Neural crest cell (in vitro differentiated cells): ENCODE measurements at places on chromosomes 16 and 17.
A peak's percentile ranks its signal among the peaks of the same experiment; 100 is the strongest.

- DNase-seq: no peak
- no peak overlapping the region for H3K4me3 ChIP-seq
- no peak overlapping the region for H3K27ac ChIP-seq
- H3K36me3 ChIP-seq: no peaks in the 10 kb centered on the region
Measured at GRCh38 chr17:70059071-70059470, 16.0 kb upstream of the KCNJ16 start.

- no peaks in the 10 kb centered on the region for H3K36me3 ChIP-seq
- DNase-seq: no peak
- no peak overlapping the region for H3K4me3 ChIP-seq
- no peak overlapping the region for H3K27ac ChIP-seq
- H3K4me1 ChIP-seq: no peaks in the 10 kb centered on the region
- peaks cover 19% of the 10 kb centered on the region for H3K27me3 ChIP-seq
Measured at GRCh38 chr16:27792486-27793248, 242.7 kb downstream of the KATNIP start.

DNA sequence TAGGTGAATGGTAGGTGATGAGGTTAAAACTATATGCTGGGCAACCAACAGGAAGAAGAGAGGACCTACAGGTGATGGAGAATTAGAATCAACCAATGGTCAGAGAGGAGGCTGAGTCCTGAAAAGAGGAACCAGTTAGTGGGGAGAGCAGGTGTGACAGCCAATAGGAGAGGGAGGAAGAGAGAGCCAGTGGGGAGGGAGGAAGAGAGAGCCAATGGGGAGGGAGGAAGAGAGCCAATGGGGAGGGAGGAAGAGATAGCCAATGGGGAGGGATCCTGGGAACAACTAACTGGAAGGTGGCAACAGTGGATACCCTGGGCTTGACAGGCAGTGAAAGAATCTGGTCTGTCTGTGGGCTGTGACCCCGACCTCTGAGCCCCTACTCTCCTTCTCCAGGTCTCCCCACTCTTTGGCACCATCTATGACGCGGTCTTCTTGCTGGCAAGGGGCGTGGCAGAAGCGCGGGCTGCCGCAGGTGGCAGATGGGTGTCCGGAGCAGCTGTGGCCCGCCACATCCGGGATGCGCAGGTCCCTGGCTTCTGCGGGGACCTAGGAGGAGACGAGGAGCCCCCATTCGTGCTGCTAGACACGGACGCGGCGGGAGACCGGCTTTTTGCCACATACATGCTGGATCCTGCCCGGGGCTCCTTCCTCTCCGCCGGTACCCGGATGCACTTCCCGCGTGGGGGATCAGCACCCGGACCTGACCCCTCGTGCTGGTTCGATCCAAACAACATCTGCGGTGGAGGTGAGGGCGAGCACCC lies 3.7 kb downstream of the GUCY2D start:
- H3K36me3 ChIP-seq: no peaks in the 10 kb centered on the region
- H3K27me3 ChIP-seq: peaks cover 22% of the 10 kb centered on the region
- no peaks in the 10 kb centered on the region for H3K4me1 ChIP-seq
- H3K4me3 ChIP-seq: no peak overlapping the region

DNA sequence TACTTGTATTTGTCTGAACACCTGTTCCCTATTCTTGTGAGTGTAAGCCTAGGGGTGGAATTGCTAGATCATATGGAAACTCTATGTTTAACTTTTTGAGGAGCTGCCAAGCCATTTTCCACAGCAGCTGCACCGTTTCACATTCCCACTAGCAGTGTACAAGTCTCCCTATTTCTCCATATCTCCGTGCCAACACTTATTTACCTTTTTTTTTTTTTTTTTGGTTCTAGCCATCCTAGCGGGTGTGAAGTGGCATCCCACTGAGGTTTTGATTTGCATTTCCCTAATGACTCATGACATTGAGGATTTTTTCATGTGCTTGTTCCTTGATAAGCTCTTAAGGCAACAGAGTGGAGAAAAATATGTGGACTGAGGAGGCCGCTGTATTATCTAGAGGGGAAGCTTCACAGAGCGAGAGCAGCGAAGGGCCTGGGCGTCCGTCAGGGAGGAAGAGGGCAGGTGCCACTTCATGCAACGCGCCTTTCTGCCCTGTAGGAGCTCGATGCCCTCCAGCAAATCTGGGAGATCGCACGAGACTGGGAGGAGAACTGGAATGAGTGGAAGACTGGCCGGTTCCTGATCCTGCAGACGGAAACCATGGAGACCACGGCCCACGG lies 50.0 kb downstream of the DNAH2 start:
- no peak overlapping the region for H3K4me3 ChIP-seq
- H3K36me3 ChIP-seq: no peaks in the 10 kb centered on the region
- H3K4me1 ChIP-seq: peaks cover 35% of the 10 kb centered on the region
- peak overlapping the region; percentile 40 for H3K27ac ChIP-seq

- H3K36me3 ChIP-seq: peaks cover 10% of the 10 kb centered on the region
- no peaks in the 10 kb centered on the region for H3K27me3 ChIP-seq
Measured at GRCh38 chr16:28110479-28110878, 47.0 kb upstream of the GSG1L start.

- H3K4me3 ChIP-seq: no peak overlapping the region
- no peaks in the 10 kb centered on the region for H3K36me3 ChIP-seq
- H3K4me1 ChIP-seq: no peaks in the 10 kb centered on the region
- peaks cover 2% of the 10 kb centered on the region for H3K27me3 ChIP-seq
- no peak for DNase-seq
Measured at GRCh38 chr16:68427649-68428303, 20.5 kb downstream of the SMPD3 start.

DNA sequence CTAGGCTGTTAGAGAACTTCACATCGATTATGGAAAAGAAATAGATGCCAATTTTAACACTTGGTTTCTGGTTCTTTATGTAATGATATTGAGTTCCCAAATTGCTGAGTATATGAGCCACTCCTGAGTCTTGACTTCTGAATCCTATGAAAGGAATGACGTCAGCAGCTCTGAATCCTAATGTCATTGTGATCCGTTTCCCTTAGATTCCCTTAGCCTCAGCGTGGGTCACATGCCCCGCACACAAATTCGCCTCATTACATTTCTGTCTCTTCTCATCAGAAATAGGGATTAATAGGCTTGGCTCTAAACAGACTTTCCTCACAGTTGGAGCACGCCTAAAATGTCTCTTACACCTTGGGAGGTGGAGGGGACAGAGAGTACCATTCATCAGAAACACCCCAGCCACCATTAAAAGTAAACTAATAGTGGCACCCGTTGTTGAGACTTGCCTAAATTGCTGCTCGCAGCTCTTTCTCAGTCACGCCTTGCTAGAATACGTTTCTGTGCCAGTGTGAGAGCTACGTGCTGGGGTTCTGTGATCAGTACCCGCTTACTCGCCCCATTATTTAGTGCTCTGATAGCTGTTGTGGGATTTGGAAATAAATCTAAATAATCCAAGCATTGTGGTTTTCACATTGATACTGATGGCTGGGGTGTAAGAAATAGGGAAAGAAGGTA lies 7.1 kb downstream of the MRM3 start:
- DNase-seq: no peak
- H3K36me3 ChIP-seq: peaks cover 10% of the 10 kb centered on the region
- peak overlapping the region; percentile 64 for H3K4me3 ChIP-seq
- H3K27ac ChIP-seq: no peak overlapping the region
- no peaks in the 10 kb centered on the region for H3K4me1 ChIP-seq
- peaks cover 4% of the 10 kb centered on the region for H3K27me3 ChIP-seq

GRCh38 chr17:1820528-1821252 lies 9.0 kb downstream of the SMYD4 start:
- peaks cover 16% of the 10 kb centered on the region for H3K4me1 ChIP-seq
- H3K36me3 ChIP-seq: peaks cover 6% of the 10 kb centered on the region
- peak overlapping the region; percentile 4 for H3K27ac ChIP-seq
- no peak for DNase-seq
